ENCODE measurements at places on chromosomes 2 and 18. TPM values are rescaled to one million over a fixed set of nuclear protein-coding genes. Genes with fewer than 3 reads are reported as not detected.

Gene CD8B2
- not detected for total RNA-seq

Gene ADRA2B
- not detected for total RNA-seq

Gene TMEM178A
- total RNA-seq: 0.69 TPM

Gene OST4
- total RNA-seq: 1,171 TPM

Gene SPC25
- 1.1 TPM for total RNA-seq

Gene SKA1
- total RNA-seq: 0.95 TPM

Gene PLCL1
- total RNA-seq: 0.60 TPM

Gene RFTN2
- 3.6 TPM for total RNA-seq

Gene TNFRSF11A
- total RNA-seq: 0.09 TPM

Gene KCNS3
- under 0.01 TPM for total RNA-seq

Gene NEU2
- total RNA-seq: not detected

Gene RFX8
- total RNA-seq: 10.4 TPM

Gene ATG4B
- total RNA-seq: 77.6 TPM

Gene GTF2A1L
- 0.69 TPM for total RNA-seq

Gene ERBB4
- total RNA-seq: not detected

Gene IL37
- total RNA-seq: not detected

Gene TLX2
- total RNA-seq: 1.4 TPM

Gene DCTN1
- 256 TPM for total RNA-seq

Gene SPATA3
- not detected for total RNA-seq

Gene PLGLB2
- 0.63 TPM for total RNA-seq
